ENCODE measurements at places on chromosomes 2 and 18.

- DNase-seq = no peak
Measured at GRCh38 chr18:43236921-43237320, 40.4 kb downstream of the SYT4 start.

- no peak for DNase-seq
Measured at GRCh38 chr2:222057347-222058073, 241.3 kb downstream of the PAX3 start.

GRCh38 chr18:8845506-8845905 lies 140.2 kb downstream of the MTCL1 start:
- no peak for DNase-seq

GRCh38 chr2:95058466-95058988 lies 33.0 kb downstream of the MAL start:
- DNase-seq = no peak

DNA sequence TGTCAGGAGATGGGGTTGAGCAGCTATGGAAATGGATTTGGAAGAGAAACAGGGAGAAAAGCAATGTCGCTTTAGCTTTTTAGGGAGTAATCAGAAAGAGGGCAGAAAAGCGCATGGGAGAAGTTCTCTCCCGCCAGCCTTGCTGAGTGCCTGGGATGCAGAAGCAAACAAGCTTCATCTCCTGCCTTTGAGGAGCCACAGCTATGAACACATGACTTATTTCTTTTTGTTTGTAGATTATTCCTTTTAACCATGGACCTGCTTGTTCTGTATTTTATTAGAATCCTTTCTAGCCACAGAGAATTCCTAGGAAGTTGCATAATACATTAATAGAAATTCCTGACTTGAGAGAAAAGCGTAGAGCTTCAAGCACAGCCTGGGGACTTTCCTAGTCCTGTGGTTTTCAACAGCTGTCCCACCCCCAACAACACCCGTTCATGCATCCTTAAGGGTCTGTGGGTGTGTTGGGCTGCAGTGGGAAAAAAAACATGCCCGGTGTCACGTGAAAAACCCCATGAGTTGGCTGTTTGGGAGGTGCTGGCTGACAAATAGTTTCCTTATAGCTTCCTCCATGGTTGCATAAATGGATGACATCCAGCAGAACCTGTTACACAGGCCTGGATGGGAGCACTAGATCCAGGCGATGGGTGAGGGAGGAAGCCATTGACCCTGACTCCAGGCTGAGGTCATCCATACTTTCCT lies 14.9 kb downstream of the SLC9A4 start:
- DNase-seq = no peak

DNA sequence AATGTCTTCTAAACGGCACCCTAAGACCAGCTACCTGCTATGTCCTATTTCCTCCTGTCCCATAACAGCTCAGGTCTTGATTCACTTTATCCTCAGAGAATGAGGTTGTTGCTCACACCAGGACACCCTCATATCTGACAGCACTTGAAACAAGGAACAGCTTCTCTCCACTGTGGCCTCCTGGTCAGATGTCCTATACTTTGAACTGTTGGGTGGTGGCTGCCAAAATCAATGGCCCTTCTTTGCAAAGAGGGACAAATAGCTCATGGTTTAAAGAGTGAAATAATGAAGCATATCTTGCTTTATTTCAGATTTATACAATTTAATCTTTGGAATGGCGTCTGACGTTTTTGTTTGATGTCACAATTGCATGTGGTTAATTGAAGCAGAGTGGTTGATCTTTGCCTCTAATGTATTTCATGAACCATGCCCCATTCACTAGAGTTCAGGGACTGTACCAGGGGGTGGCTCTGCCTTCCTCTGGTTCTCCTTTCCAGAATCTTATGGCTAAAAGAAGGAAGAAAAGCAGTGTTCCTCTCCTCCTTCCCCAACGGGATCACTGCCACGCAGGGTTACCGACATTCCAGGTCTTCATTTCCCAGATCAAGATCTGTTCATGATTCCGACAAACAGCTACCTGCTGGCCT lies 24.1 kb upstream of the ZCCHC2 start:
- DNase-seq = no peak

DNA sequence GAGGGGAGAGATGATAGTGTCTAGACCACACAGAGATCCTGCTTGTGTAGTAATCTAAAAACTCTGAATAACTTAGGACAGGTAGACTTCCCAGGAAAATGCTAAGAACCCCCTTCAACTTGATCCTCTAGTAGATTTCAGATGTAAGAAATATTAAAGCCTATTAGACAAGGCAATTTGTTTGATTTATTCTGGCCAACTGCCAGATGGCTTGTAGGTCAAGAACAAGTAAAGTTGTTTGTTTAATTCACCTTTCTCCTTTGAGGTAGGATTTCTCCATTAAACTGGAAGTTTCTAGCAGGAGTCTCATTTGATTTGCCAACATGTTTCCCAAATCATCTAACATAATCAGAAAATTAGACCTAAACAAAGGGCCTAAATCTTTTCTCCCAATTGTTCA lies 48.6 kb downstream of the SH3RF3 start:
- DNase-seq = no peak

DNA sequence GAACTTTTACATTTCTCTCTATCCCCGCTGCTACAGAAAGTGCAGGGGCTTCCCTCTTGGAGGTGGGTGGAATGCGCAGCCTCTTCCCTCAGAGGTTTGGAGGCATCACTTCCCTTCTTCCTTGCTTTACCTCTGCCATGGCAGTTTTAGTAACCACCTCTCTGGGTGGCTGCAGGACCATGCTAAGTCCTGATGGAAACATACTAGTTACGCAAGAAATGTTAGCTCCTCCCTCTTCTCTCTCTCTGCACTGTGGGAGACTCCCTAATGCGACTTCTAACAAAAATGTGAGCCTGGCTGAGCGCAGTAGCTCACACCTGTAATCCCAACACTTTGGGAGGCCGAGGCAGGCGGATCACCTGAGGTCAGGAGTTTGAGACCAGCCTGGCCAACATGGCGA lies 116.8 kb upstream of the RAB6C start:
- DNase-seq = no peak

- no peak for DNase-seq
Measured at GRCh38 chr2:134118279-134119116, 135.4 kb upstream of the MGAT5 start.

- DNase-seq = no peak
Measured at GRCh38 chr18:36460854-36461253, 163.3 kb downstream of the FHOD3 start.

- no peak for DNase-seq
Measured at GRCh38 chr2:55875434-55876135, 48.0 kb downstream of the EFEMP1 start.

GRCh38 chr2:234306426-234307173 lies 190.3 kb downstream of the ARL4C start:
- DNase-seq = no peak

DNA sequence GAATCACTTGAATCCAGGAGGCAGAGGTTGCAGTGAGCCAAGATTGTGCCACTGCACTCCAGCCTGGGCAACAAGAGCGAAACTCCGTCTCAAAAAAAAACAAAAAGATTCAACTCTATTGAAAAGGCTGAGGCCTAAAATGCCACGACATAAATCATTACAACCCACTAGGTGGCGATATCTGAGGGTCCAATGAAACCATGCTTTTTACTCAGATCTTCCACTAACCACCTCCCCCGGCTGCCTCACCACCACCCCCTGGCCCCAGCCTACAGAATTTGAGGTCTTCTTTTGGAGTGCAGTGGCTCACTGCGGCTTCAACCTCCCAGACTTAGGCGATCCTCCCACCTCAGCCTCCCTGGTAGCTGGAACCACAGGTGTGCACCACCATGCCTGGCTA lies 57.5 kb downstream of the AP1S3 start:
- DNase-seq = no peak

GRCh38 chr18:3603421-3604234 lies 153.7 kb downstream of the TGIF1 start:
- DNase-seq = no peak

- DNase-seq = no peak
Measured at GRCh38 chr2:55705027-55705653, 11.5 kb upstream of the PNPT1 start.

- DNase-seq = no peak
Measured at GRCh38 chr2:108079736-108080135, 93.4 kb downstream of the SLC5A7 start.

- DNase-seq = no peak
Measured at GRCh38 chr2:137823196-137823595, 141.1 kb upstream of the HNMT start.

DNA sequence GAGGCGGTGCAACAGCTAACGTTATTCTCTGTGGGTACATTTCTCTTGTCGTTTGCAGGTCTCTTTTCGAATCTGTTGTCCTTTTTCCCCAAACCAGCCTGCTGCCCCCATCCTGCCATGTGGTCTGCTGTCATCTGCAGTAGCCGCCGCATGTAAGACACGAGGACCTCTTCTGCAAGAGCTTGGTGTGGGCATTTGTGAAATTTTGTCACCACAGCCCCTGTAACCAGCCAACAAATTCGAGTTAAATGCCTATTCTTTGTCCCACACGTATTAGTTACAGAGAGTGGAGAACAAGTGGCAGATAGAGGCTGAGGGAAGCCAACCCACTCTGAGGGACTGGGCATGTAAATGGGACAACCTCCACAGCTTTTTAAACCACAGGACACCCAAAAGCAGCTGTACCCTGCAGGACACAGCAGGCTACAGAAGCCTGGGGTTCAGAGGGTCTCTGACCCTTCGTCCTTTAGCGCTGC lies 35.0 kb downstream of the ITGA6 start:
- no peak for DNase-seq

- no peak for DNase-seq
Measured at GRCh38 chr2:3241971-3242746, 135.5 kb downstream of the EIPR1 start.

DNA sequence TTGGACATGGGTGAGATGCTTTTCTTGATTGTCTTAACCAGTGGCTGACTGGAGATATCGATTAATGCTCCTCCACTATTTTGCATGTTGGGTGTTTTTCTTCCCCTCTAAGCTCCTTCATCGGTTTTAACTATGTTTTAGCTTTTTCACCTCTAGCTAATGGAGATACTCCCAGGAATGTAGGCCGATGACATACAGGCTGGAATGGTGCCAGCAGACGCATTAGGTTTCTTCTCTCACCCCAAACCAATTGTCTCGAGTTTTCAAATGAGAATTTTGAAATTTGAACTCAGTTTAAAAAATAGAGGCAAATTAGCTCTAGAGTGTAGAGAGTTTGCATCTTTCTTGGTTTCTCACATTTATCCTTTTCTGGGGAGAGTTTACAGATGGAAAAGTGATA lies 247.6 kb downstream of the RPRM start:
- DNase-seq = no peak

DNA sequence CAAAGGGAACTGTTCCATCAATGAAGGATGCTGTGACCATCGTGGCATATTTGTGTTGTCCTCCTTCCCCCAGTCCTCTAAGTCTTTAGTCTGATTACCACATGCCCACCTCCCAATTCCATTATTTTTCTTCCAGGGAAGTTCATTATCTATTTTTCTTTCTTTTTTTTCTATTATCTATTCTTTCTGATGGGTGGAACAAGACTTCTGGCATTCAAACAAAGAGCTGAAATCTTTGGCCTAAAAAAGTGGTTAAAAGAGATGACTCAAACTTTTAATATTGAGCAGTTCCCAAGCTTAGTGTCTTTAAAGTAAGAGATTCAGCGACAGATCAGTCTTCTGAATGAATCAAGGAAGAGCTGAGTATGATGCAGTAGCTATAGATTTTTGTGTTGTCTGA lies 66.6 kb downstream of the DIS3L2 start:
- no peak for DNase-seq

DNA sequence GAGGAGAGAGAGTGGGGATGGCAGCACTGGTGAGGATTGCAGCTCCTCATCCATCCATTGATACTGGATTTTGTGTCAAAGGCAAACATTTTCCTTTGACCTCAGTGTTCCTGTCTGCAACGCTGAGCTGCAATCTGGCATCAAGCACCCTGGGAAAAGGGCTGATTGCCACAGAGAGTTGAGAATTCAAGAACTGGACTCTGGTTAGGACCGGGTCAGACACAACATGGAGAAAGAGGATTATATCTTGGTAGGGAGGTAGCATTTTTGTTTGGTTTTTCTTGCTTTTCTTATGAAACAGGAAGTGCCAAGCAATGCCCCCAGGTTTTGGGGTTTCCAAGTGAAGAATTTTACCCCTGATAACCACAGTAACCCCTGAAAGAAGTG lies 81.9 kb upstream of the PKDCC start:
- no peak for DNase-seq

DNA sequence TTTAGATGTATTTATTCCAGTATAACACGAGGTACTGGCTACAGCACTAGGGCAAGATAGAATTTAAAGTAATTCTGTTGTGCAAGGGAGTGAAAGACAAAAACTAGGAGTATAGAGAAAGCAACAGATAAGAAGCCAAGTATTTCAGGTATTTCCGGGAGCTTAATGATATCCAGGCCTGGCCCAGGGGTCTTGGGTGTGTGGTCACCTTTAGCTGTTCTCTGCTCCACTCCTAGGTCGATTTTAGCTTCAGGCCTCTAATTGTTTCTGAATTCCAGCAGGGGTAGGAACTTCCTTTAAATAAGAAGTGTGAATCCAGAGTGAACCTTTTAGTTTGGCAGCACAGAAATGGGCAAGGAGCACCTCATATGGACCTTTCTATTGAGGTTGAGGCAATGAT lies 342.3 kb upstream of the MYT1L start:
- DNase-seq = no peak

DNA sequence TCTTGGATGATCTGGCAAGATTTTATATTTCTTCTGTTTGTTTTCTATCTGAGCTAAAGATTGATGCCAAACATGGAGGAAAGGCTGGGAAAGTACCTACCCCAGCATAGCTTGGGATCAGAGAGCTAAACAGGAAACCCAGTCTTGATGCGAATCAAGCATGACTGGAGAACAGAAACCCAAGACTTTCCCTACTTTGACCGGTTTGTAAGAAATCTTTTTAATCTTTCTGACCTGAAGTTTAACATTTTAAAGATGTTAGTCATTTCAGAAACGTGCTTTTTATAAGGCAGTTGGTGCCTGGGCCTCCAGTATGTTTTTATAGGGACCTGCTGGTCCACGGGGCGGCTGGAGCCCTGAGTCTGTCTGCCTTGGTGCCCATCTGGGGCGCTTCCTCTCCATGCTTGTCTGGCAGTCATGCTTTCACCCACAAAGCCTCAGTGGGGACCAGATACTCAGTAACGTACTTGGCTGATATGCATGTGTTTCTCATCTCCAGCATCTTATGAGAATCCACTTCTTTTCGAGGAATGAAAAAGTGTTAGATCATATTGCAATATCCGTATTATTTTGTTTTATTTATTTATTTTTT lies 266.5 kb downstream of the PTGR3 start:
- no peak for DNase-seq

DNA sequence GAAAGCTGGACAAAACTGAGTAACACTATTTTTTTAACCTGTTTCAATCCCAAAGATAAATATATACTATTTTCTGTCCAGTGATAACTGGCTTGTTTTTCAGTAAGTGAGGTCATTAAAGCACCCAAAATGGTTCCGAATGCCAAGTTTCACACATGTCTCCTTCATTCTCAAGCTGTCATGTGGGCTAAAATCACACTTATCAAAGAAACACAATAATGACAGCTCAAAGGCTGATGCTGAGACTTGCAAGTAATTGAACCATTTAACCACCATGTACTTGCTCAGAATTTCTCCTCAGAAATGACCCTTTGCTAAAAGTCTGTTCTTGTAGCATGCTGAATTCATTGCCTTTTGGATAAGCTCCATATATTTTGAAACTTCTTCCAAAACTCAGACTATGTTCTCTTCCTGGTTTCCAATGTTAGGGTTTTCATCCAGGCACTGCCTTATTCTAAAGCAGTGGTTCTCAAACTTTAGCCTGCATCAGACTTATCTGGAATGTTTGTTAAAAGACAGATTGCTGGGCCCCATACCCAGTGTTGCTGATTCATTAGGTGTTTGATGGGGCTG lies 149.8 kb downstream of the VWC2L start:
- no peak for DNase-seq

All from NCI-H1417 treated with DMSO at 0.1 percent for 48 hours (cell line).